Brain (organoid and tissue), 16 donors: ENCODE measurements at places on chromosomes 12 and 14.

DNA sequence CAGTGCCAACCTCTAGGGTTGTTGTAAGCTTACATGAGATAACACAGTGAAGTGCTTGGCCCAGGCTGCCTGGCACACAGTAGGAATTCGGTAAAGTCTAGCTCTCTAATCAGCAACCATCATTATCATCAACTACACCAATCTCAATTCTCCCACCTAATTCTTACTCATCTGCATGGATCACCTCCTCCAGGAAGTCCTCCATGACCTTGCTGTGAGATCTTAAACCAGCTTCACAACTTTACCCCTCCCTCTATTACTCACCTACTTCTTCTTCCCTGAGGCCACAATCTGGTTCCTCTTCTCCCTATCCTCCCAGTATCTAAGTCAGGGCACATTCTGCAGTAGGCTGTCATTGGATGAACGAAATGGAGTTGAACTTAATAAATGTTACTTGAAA is 67.3 kb downstream of the GSC start:
- no peak for DNase-seq

- no peak for DNase-seq
These were observed 68.1 kb upstream of the DCD start for GRCh38 chr12:54716261-54716660.

DNA sequence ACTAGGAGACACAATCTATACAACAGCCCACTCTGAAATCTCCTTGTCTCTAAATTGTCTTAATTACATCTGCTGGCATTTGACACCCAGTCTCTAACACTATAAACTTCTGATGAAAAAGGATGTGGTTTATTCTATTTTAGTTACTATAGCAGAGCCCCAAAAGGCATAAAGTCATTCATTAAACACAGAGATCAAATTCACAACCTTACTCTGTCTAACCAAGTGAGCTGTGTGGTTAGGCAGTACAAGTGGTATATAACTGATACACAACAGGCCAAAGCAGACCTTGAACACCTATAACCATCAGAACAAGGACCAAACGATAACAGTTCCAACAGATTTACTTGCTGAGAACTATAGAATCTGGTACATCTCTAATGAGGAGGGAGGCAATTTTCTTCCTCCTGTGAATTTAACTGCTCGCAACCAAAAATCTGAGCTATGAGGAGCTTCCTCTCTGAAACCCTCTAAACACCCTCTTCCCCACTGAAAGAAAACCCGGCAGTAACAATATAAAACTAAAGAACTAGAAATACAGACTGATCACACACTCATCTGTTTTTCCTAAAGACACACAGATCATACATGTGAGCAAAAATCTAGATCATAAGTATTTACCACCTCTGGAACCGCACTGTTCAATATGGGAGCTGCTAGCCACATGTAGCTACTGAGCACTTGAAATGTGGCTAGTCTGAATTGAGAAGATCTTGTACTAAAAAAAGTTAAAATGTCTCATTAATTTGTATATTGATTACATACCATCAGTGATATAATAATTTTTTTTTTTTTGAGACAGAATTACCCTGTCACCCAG is 17.7 kb downstream of the SPPL3 start:
- no peak for DNase-seq

DNA sequence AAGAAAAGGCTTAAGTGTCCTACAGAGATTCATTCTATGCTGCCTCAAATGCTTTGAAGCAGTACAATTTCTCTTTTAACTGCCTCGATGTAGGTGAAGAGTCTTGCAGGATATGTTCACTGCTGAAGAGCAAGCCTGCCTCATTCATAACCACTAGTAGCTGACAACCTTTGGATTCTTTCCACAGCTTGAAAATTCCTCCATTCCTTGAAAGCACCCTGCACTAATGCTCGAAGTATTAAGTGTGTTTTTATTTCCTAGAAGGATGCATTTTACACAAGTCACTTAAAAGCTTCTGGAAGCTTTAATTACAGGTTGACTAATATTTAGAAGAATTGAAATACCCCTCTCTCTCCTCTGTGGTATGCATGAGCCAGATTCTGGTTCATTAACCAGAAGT is 429.4 kb downstream of the DIO2 start:
- DNase-seq: no peak

- DNase-seq: peak; percentile 22
These were observed 19.4 kb downstream of the NCKAP5L start for GRCh38 chr12:49808686-49809380.

- no peak for DNase-seq
These were observed 2.6 kb downstream of the OR8S1 start for GRCh38 chr12:48527891-48528670.

- no peak for DNase-seq
These were observed 16.5 kb downstream of the MORN3 start for GRCh38 chr12:121652767-121653497.

DNA sequence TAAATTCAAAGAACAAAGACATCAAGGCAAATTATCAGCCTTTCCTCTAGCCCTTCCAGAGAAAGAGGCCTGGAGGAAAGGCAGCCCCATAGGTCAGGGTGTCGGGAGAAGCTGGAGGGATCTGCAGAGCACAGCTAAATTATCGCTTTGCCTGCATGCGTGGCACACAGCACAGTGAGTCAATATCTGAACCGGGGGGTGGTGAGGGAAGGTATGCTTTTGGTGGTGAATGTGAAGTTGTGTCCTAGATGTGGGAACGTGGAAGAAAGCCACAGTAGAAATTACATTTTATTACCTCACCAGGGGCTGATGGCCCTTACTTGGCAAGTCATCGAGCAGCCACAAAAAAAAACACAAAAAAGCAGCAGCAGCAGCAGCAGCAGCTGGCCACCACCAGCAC is 243.2 kb downstream of the EGLN3 start:
- no peak for DNase-seq
